ENCODE measurements at places on chromosomes 2 and 18. TPM values are rescaled to one million over a fixed set of nuclear protein-coding genes. Genes with fewer than 3 reads are reported as not detected.

GRCh38 chr2:32484937-32485336, 128.1 kb downstream of the BIRC6 start:
- DNase-seq: peak; percentile 30

- DNase-seq: no peak
Measured at GRCh38 chr2:232448304-232448690, 7.7 kb upstream of the ALPI start.

DNA sequence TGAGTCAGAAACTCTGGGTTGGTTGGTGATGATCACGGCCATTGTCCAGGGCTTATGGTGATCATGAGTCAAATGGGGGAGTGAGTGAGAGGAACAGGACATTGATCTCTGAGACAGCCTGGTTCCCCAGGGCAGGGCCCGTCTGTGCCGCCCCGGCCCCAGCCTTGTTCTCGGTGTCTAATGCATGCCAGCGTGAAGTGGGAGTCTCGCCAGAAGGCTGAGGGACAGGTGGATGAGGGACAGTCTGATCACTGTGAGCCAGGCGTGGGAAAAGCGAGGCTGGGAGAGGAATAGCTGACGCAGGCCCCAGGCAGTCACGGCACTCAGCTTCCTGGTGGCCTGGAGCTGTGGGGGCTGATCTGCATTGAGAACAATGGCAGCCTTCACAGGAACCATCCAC, 208.3 kb upstream of the HDAC4 start:
- no peak for DNase-seq

GRCh38 chr2:240111253-240111652, 24.9 kb downstream of the COPS9 start:
- DNase-seq: no peak

DNA sequence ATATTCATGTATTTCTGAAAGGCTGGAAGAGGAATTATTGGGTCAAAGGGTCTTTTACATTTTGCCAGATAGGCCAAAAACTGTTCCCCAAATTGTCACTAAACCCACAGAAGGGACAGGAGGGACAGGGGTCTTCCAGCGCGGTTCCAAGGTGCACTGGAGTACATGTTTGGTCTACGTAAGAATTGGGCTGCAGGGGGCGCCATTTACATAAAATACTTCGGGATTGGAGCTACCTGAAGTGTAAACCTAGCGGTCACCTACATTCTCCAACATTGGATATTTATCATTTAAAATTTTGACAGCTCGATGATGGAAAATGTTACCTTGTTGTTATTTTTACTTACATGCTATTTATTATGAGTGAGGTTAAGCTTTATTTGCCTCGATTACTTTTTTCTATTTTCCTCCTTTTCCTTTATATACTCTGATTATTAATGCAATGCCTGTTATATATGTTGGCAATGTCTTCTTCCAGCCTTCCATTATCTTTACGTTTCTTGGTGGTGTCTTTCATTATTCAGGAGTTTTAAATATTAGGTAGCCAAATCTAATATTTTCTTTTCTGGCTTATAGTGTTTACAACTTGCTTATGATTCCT, 43.0 kb upstream of the RAB6C start:
- no peak for DNase-seq

DNA sequence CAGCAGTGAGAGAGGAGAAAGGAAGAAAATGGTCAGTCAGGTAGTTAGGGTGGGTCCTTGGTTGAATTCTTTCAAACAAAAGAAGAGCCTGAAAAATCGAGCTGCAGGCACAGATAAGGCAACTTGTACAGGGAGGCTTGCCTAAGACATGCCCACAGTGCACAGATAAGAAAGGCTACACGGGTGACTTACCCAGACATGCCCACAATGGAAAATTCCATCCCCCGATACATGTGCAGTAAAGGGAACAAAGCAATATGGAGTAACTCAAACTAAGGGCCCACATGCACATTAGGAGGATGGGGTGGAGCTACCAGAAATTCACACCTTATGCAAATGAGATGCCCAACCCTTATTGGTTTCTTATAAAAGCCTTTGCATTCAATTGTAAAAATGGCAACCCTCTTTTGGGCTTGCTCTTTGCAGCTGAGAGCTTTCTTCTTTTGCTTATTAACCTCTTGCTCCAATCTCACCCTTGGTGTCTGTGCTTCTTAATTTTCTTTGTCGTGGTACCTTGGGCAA, 110.3 kb upstream of the RMP24 start:
- DNase-seq: no peak

DNA sequence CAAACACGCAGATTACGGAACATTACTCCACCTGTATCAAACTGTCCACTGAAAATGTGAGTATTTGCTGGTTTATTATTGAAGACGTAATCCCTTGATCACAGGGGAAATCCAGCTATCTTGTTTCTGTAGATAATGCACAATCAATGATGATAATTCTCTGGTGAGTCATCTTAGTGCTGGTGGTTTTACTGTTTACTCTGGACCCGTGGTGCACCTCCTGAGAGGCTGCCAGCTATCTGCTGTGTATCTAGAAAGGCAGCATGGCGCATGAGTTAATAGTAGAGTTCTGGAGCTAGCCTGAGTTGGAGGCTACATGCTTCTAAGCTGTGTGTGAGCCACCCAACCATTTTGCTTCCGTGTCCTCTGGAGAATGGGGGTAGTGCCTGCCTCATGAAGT, 6.5 kb downstream of the NCAPH start:
- peak; percentile 74 for DNase-seq

- DNase-seq: peak; percentile 46
Measured at GRCh38 chr2:160257041-160257742, 57.1 kb upstream of the ITGB6 start.

- no peak for DNase-seq
Measured at GRCh38 chr2:74436848-74437695, 4.7 kb downstream of the RTKN start.

DNA sequence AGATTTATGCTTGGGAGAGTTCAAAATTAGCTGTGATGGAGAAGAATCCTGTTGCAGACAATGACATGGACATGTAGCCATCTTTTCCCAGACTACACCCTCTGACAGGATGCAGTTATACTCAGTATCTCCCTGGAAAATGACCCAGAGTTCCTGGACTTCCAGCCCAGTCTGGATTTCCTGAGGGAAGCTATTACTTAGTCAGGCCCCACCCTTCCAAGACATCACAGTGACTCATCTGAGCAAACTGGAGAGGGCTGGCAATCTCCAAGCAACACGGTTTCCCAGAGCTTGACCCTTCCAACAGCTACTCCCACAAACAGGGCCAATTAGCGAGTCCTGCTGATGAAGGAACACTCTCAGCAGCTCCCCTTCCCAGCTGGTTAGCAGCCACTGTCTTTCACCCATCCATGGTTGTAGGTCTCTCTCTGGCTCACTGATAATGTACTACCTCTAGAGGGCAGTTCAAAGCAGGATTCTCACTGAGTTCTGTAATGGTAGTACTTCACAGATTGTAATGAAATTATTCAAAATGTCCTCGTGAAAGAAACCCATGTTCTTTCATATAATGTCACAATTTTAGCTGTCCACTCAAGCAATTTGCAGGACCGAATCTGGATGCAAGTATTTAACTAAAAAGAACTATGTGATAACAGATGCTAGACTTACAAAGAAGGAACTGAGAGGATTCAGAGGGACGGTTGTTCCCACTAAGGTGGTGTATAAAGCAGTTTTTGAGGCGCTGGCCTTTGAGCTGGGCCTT, 110.2 kb downstream of the MDH1 start:
- peak; percentile 83 for DNase-seq

- no peak for DNase-seq
Measured at GRCh38 chr18:4130734-4131719, 324.1 kb downstream of the DLGAP1 start.

DNA sequence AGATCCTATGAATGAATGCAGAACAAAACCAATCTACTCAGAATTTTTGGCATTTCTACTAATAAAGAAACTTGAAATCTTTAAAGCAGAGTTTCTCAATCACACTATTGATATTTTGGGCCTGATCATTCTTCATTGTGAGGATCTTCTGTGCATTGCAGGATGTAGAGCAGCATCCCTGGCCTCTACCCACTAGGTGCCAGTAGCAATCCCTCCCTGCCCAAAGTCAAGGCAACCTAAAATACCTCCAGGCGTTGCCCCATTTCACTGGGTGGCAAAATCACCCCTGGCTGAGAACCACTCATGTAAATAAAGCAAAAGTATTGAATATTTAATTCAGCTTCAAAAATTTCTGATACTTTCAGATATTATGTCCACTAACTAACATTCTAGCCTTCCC, 213.0 kb downstream of the SP3 start:
- no peak for DNase-seq

- DNase-seq: no peak
Measured at GRCh38 chr2:8255448-8255800, 426.4 kb upstream of the ID2 start.

The GPR17 gene
- not detected for total RNA-seq

The SERPINB11 gene
- not detected for total RNA-seq

The KCNG3 gene
- total RNA-seq: 0.06 TPM

The C2orf80 gene
- not detected for total RNA-seq

The MYO7B gene
- 0.27 TPM for total RNA-seq
